NCI-H526 (cell line): ENCODE measurements at places on chromosomes 2 and 18.

DNA sequence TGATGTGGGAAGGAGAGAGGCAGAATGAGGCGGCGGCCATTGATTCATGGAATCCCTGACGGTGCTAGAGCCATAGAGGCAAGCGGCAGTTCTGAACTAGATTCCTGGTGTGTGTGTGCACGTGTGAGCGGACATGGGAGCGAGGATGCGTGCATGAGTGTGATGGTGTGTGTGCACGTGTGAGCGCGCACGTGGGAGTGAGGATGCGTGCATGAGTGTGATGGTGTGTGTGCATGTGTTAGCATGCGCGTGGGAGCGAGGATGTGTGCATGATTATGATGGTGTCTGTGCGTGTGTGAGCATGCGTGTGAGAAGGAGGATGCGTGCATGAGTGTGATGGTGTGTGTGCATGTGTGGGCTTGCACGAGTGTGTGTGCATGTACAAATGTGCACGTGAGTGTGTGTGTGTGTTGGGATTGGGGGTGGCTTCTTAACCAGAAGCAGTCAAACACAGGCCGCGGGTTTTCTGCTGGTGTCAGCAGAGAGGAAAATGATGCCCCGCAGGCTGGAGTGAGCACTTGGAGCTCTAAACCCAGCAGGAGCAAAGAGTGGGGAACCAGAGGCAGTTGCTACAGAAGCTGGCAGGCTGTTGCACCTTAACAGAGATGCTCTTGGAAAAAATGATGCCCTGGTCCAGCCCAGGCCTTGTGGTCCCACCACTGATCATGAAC lies 29.5 kb downstream of the DIPK1C start:
- no peak for DNase-seq

DNA sequence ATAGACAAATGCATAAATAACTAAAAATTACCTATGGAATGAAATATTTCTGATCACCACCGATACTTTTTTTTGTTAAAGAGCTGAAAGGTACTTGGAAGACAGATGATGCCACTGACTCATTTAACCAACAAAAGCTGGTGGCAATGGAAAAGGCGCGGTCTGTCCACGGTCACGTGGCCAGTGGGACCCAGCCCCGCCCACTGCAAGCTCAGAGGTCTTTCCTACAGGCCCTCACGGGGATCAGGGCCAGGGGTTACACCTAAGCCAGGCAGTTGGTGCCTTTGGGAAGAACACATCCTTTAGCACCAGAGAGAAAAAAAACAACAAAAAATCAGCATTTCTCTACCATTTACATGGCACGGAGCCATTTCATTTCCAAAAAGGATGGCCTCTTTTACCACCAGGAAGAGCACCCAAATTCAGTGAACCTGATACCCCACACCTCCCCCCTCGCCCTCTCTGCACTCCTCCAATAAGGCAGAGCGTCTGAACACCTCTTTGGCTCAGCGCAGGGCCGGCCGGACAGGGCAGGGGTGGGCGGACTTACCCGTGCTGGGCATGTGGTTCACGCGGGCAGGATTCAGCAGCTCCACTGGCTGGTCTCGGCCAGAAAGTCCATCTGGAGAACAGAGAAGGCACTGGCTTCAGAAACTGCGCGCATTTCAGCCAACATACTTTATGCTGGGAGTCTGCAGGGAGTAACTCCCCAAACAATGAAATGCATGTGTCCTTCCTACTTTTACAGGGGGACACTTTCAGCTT lies 164.6 kb downstream of the HDAC4 start:
- no peak for DNase-seq

DNA sequence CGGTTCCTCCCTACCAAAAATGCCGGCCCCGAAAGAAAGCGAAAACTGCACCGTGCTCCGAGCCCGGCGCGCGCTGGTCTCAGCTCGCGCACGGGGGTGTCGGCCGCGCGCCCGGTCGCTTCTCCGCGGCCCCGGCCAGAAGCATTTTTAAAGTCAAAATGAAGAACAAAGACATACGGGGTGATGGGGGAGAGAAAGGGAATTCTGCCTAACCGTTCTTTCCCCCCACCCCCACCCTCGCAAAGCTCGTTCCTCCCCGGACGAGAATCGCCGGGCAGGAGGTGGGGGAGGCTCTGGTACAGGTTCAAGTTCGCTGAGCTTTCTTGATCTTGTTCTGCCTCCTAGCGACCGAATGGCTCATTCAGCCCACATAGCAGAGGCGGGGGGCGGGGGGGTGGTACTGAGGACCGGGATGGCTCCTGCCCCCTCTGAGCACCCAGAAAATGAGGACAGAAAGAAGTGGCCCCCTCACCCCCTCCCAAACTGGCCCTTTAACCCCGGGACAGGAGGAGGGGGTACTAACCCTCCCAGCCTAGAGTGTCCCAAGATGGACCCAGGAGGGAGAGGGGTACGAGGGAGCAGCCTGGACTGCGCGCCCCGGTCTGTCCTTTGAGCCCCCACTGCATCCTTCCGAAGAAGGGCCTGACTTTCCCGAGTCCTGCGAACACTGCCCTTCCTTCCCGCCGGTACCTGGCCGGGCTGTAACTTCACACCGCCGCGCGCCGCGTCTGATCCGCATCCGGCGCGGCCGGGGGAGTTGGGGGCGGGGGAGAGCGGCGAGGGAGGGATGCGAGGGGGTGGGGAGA lies 3.1 kb downstream of the BCL11A start:
- DNase-seq: peak; percentile 85

GRCh38 chr2:1976728-1977416 lies 232.6 kb upstream of the PXDN start:
- no peak for DNase-seq

DNA sequence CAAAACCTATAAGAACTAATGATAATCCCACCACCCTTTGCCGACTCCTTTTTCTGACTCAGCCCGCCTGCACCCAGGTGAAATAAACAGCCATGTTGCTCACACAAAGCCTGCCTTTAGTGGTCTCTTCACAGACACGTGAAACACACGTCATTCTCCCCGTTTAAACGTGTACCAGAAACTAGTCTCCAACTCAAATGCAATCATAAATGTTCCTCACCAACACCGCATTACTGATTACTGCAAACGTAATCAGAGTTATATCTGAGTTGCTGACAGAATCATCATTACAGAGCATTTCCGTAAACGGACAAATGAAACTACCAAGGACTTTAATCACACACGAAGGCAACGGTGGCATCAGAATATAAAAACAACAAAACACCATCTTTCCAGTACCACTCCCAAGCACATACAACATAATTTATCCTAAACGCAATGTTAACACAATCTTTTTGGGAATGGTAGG lies 1.9 kb downstream of the CLK1 start:
- peak; percentile 16 for DNase-seq

DNA sequence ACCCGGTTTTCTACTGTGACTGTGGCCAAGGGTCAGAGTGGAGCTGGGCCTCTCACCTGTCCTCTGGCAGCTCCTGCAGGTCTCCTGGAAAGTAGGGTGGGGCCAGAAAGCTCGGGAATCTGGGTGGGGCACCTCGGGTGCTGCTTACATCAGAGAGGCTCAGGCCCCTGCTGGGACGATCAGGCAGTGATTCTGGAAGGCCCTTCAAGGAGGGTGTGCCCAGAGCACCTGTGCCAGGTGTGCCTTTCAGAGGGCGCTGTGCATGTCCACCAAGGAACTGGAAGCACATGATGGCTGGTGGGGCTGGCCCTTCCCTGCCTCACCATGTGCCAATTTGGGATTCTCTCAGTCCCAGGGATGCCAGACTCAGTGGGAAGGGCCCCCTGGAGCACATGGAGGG lies 44.0 kb downstream of the ATP6V1C2 start:
- no peak for DNase-seq

- DNase-seq: no peak
Observed at GRCh38 chr2:198756166-198756565, 701.6 kb downstream of the SATB2 start.

- peak; percentile 83 for DNase-seq
Observed at GRCh38 chr2:132871831-132872230, 201.8 kb upstream of the LYPD1 start.

GRCh38 chr18:78510636-78511035 lies 469.0 kb upstream of the SALL3 start:
- no peak for DNase-seq

- DNase-seq: no peak
Observed at GRCh38 chr2:197359859-197360258, 49.3 kb upstream of the ANKRD44 start.

DNA sequence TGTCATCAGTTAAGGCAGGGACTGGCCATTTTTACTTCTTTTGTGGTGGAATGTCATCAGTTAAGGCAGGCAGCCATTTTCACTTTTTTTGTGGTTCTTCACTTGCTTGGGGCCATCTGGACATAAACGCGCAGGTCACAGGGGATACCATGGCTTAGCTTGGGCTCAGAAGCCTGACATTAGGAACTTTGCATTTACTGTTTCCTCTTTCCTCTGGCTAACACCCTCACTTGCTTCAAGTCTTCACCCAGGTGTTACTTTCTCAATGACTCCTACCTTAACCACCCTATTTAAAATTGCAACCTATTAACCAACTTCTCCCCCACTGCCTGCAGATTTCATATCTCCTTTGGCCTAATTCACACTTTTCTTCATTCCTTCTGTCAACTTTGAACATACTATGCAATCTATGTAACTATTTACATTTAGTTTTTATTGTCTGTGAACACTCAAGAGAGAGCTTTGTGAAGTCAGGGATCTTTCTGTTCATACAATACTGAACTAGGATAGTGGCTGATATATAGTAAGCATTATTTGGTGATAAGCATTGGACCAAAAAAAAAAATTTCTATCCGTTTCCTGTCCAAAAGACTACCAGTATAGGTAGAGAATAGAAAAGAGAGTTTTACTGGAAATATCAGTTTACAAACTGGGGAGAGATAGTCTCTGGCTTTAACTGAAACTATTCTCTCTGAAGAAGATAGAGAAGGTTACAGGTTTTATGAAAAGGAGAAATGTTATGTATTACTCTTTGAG lies 600.1 kb upstream of the ZNF804A start:
- no peak for DNase-seq

DNA sequence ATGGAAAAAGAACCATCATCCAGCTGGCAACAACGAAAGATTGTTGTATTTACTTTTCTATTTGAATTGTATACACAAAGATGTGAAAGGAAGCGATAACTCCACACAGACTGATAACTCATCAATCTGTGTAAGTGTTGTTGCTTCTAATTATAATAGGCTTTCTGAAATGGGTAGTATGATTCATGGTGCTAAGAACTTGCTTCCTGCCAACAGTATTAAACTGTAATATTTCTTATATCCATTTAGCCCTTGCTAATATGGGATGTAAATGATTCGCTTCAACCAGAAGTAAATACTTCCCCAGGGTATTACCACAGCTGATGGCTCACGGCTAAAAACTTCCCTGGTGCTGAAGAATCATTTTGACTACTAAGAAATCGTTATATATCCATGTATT lies 70.2 kb downstream of the TMEM163 start:
- no peak for DNase-seq

GRCh38 chr2:25105336-25106085 lies 62.9 kb downstream of the POMC start:
- no peak for DNase-seq

DNA sequence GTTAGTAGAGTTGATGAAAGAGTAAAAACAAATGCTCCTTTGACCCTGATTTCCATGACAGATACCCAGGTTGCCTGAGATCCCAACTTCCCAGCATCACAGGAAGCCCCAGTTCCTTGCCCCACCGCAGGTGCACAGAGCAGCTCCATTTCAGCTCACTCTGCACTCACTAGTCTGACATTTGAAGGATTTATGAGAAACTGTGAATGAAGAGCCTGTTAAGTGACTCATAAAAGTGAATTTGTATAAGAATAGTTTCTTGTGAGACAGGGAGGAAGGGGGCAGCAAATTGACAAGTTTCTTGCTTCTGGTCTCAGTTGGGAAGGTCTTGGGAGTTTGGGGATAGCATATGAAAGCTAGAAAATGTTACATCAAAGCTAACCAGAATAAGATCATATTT lies 248.7 kb upstream of the ATP5MC3 start:
- DNase-seq: no peak

DNA sequence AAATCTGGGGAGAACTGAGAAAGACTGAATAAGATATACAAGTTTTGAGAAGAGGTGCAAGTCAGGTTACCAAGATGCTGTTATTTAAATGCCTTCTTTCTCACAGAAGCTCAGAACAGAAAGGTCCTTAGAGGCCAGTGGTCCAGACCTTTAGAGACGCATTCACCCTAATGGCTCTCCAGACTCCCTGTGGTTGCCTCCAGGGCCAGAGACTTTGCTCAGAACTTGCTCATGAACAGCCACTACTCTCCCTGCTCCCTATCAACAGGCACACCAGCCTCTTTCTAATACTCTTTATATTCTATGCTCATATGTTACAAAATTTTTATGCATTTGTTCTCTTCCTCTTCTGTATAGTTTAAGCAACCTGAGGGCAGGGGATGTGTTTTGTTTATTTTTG lies 349.0 kb upstream of the TNP1 start:
- DNase-seq: no peak

- DNase-seq: no peak
Observed at GRCh38 chr2:133606616-133607015, 38.4 kb upstream of the NCKAP5 start.

- DNase-seq: no peak
Observed at GRCh38 chr2:145110668-145111356, 590.9 kb upstream of the ZEB2 start.

DNA sequence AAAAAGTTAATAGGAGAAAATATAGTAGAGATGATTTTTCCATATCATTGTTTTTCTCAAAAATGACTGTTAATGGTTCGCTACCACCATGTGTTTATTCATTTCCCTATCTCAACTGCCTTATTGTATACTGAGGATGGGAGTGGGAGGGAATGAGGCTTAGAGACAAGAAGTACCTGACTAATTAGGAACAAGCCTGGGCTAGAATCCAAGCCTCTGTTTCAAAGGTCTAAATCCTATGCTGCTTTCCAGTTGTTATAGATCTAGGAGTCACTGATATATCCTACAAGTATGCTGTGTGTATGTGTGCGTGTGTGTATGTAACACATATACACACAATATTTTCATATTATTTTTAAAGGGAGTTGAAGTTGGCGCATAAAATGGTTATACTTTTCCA lies 465.9 kb downstream of the EPHA4 start:
- DNase-seq: no peak

- DNase-seq: no peak
Observed at GRCh38 chr2:123840016-123840415, 185.1 kb upstream of the CNTNAP5 start.
